ENCODE measurements at places on chromosomes 2 and 18. TPM values are rescaled to one million over a fixed set of nuclear protein-coding genes. Genes with fewer than 3 reads are reported as not detected.
A peak's percentile ranks its signal among the peaks of the same experiment; 100 is the strongest.

DNA sequence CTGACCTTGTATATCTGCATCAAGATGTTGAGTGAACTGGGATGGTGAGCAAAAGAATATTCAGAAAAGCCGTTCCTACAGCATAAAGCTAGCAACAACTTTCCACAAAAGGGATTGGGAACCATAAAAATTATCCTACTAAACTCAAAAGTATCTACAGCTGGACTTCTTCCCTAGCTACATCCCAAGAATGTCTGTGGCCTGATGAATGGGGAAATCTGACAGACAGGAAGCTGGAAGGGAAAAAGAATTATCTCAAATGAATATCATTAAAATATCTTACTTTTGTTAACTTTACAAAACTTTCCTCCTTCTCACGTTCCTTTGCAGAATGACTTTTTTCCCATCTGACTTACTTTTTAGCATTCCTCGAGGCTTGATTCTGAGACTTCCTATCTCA lies 150.9 kb downstream of the PDE11A start:
- no peaks in the 10 kb centered on the region for H3K36me3 ChIP-seq
- no peaks in the 10 kb centered on the region for H3K27me3 ChIP-seq
- no peak overlapping the region for H3K27ac ChIP-seq
- no peak overlapping the region for H3K4me3 ChIP-seq

- no peak overlapping the region for H3K27ac ChIP-seq
- H3K27me3 ChIP-seq, result no peaks in the 10 kb centered on the region
- peak; percentile 50 for DNase-seq
- no peak overlapping the region for H3K4me3 ChIP-seq
- H3K4me1 ChIP-seq, result peaks cover 9% of the 10 kb centered on the region
Measured at GRCh38 chr2:64454386-64455332, 697 bp downstream of the LGALSL start.

The OLA1 gene
- polyA plus RNA-seq, result 77.1 TPM

DNA sequence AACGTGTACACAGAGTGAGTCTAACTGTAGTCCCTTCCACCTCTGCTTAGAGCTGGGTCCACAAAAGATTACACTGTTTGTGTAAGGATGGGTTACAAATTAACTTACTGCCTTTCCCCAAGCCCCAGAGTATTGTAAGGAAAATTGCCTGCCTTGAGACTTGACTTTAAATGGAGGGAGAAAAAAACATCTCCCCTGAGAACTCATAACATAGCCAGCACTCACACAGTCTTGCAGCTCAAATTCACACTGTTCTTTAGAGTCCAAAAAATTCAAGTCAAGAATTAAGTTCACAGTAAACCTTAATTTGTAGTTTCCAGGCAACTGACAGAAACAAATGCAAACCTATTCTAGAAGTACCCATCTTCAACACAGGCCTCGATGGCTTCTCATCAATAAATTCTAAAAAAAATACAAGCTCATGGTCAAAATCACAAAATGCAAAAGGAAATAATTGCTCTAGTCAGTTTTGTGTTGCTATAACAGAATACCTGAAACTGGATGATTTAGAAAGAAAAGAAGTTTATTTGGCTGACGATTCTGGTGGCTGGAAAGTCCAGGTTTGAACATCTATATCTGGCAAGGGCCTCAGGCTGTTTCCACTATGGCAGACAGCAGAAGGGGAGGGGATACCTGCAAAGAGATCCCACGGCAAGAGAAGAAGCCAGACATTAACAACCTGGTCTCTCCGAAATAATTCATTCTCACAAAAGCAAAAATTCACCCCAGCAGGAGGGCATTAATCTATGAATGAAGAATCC lies 34.6 kb upstream of the TMEM17 start:
- no peaks in the 10 kb centered on the region for H3K36me3 ChIP-seq
- no peaks in the 10 kb centered on the region for H3K4me1 ChIP-seq
- no peak overlapping the region for H3K27ac ChIP-seq
- DNase-seq, result no peak
- H3K4me3 ChIP-seq, result no peak overlapping the region
- H3K27me3 ChIP-seq, result no peaks in the 10 kb centered on the region

DNA sequence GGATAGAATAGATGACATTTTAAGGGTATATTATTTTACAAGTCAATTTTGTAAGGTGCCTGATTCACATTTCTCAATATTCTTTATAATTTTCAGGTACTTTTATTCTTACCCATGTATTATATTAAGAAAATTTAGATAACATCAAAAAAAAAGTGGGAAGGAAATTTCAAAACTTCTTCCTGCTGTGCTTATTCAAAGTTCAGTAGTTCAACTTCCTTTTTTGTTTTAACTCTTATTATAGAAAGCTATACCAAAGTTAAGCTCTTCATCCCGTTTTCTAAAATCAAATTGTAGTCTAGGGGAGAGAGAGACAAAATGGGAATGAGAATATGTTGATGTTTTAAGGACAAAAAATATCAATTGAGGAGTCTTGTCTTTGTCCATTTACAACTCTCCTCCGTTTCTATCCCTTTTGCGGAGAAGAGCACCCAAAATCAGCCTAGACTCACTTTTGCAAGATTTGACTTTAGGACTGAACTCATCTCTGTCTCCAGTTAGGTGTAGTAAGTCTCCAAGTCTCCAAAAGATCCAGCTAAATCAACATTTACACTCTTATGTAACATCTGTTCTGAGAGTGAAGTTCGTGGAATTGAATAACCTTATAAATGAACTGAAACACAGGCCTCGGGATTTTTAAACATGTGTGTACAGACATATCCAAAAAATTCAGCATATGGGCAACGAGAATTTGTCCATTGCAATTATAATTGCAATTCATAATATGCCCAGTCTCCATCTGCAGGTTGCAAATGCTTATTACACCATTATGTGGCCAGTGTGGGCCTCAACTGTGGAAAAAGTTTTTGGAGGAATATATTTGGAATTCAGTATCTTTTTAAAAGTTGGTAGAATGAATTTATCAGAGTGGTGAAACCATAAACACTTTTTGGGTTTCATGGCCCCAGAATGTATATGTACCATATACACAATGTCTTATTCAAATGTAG lies 23.9 kb downstream of the FAM124B start:
- DNase-seq, result no peak
- H3K4me1 ChIP-seq, result no peaks in the 10 kb centered on the region
- H3K4me3 ChIP-seq, result no peak overlapping the region
- no peaks in the 10 kb centered on the region for H3K27me3 ChIP-seq

DNA sequence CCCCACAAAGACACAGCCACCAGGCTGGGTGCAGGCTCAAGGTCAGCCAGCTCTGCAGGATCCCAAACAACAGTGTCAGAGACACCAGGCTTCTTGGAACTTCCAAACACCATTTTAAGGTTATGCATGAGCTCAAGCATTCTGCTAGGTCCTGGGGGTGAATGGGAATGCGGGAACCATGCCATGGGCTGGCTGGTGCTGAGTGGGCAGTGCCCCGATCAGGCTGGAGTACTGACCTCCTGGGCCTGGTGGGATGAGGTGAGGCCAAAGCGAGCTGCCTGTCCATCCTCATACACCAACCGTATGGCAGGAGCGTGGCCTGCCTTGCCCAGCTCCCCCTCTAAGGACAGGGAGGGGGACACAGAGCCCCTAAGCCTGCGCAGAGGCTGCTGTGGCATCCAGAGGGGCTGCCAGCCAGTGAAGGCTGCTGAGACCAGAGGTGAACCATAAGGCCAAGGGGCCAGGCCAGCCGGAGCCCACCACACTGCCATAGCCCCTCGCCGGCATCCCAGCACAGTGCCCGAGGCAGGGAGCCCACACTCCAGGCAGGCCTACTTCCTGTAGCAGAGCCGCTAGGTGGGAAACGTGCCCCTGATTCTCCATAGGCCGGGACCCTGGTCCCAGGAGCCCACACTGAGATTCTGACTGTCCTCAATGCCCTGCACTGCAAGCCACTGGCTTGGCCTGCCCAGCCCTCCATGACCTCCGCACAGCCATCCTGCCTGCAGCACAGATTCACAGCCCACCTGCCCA lies 135.0 kb downstream of the HDAC4 start:
- no peaks in the 10 kb centered on the region for H3K27me3 ChIP-seq
- H3K36me3 ChIP-seq, result no peaks in the 10 kb centered on the region
- H3K4me3 ChIP-seq, result peak overlapping the region; percentile 64
- H3K4me1 ChIP-seq, result peaks cover 91% of the 10 kb centered on the region
- H3K27ac ChIP-seq, result peak overlapping the region; percentile 81

- no peak overlapping the region for H3K4me3 ChIP-seq
- no peak for DNase-seq
- H3K36me3 ChIP-seq, result no peaks in the 10 kb centered on the region
- no peak overlapping the region for H3K27ac ChIP-seq
- peaks cover 29% of the 10 kb centered on the region for H3K4me1 ChIP-seq
- no peaks in the 10 kb centered on the region for H3K27me3 ChIP-seq
Measured at GRCh38 chr2:207772081-207772843, 2.6 kb upstream of the FZD5 start.

GRCh38 chr2:48016225-48017019 lies 110.1 kb upstream of the FBXO11 start:
- no peaks in the 10 kb centered on the region for H3K36me3 ChIP-seq
- H3K27me3 ChIP-seq, result no peaks in the 10 kb centered on the region
- no peak overlapping the region for H3K27ac ChIP-seq

DNA sequence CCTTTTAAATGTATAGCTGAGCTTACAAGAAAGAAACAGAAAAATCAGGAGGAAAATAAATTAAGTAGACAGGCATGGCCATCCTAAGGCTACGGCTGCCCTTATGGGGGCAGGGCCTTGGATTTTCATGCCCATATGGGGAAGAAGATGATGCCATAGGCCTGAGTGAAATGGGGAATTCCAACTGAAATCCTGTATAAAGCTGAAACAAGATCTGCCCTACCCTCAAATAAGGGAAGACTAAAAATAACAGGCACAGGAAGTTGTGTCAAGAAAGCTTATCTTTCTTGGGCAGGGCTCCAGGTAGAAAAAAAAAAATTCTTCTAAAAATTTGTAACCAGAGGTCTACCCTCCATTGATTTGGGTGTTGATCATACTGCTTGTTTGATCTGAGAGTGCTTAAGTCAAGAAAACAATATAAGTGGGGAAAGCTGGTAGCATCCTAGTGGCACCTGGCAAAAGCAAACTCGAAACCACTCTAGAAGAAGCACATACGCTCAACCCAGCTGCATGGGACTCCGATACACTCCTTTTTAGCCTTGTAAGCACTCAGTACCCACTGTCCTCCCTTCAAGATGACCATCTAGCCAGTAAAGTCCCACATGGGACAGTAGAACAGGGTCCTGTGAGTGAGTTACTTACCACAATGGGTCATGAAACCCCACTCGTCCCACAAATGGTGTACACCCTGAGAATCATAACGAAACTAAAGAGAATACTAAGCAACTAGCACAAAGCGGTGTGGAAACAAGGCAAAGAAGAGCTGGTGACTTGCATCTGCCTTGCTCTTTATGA lies 22.3 kb downstream of the DNAH7 start:
- no peaks in the 10 kb centered on the region for H3K4me1 ChIP-seq
- no peak for DNase-seq
- no peak overlapping the region for H3K4me3 ChIP-seq
- H3K27me3 ChIP-seq, result no peaks in the 10 kb centered on the region
- H3K36me3 ChIP-seq, result no peaks in the 10 kb centered on the region

GRCh38 chr2:73406996-73407395 lies 21.4 kb downstream of the ALMS1 start:
- H3K36me3 ChIP-seq, result no peaks in the 10 kb centered on the region
- no peak overlapping the region for H3K27ac ChIP-seq
- no peaks in the 10 kb centered on the region for H3K27me3 ChIP-seq
- no peak for DNase-seq

DNA sequence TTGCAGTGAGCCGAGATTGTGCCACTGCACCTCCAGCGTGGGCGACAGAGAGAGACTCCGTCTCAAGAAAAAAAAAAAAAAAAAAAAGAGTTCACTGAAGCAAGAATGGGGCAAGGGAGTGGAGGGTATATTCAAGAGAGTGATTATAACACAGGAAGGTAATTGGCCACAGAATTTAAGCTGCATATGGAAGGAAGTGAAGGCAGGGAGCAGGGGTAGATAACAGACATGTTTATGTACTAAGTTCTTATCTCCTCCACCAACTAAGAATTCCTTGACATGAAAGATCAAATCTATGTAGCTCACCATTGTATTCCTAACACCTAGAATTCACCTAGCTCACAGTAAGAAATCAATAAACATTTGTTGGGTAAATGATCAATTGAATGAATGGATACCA lies 37.3 kb downstream of the GKN2 start:
- no peak overlapping the region for H3K27ac ChIP-seq
- peaks cover 37% of the 10 kb centered on the region for H3K4me1 ChIP-seq
- no peak for DNase-seq
- H3K27me3 ChIP-seq, result no peaks in the 10 kb centered on the region
- no peak overlapping the region for H3K4me3 ChIP-seq

DNA sequence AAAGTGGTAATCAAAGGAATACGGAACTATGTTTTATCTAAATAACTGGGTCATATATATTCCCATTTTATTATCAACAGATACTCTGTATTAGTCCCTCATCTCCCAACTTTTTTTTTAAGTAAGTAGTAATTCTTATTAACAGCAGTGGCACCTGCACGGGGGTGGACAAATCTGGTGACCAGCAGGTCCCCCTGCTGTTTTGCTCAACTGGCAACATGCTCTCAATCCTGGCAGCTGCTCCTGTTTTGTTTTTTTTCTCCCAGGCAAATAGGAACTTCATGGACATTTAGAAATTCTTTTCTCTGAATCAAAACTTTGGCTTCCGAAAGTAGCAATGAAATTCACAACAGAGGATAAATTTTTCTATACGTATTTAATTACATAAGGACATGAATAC lies 193.5 kb downstream of the SS18 start:
- no peak for DNase-seq
- no peaks in the 10 kb centered on the region for H3K4me1 ChIP-seq
- H3K36me3 ChIP-seq, result no peaks in the 10 kb centered on the region
- no peak overlapping the region for H3K27ac ChIP-seq

- H3K36me3 ChIP-seq, result no peaks in the 10 kb centered on the region
- H3K4me1 ChIP-seq, result no peaks in the 10 kb centered on the region
- H3K27me3 ChIP-seq, result no peaks in the 10 kb centered on the region
- no peak overlapping the region for H3K4me3 ChIP-seq
- no peak for DNase-seq
Measured at GRCh38 chr2:236867441-236868260, 218.0 kb upstream of the COPS8 start.

DNA sequence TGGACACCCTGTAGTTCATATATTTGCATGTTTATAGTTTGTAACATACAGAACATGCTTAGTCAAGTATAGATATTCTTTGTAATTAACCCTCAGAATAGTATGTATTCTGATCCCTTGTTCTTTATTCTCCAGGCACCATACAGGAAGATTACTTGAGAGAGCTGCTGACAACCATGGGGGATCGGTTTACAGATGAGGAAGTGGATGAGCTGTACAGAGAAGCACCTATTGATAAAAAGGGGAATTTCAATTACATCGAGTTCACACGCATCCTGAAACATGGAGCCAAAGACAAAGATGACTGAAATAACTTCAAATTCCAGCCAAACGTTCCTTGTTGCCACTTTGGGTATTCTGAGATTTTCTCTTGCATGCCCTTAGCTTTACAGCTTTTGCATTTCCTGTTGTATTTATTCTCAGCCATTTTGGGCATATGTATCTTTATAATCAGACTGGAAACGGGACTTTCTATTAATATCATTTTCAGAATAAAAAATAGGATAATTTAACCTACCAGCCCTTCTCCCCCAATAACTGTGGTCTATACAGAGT lies 6.2 kb upstream of the MYL12B start:
- peaks cover 61% of the 10 kb centered on the region for H3K36me3 ChIP-seq
- H3K27ac ChIP-seq, result peak overlapping the region; percentile 38
- no peak overlapping the region for H3K4me3 ChIP-seq
- DNase-seq, result no peak
- H3K4me1 ChIP-seq, result peaks cover 100% of the 10 kb centered on the region

Data from CD4-positive, alpha-beta memory T cell (primary cell).